ENCODE measurements at places on chromosomes 11 and 22.

DNA sequence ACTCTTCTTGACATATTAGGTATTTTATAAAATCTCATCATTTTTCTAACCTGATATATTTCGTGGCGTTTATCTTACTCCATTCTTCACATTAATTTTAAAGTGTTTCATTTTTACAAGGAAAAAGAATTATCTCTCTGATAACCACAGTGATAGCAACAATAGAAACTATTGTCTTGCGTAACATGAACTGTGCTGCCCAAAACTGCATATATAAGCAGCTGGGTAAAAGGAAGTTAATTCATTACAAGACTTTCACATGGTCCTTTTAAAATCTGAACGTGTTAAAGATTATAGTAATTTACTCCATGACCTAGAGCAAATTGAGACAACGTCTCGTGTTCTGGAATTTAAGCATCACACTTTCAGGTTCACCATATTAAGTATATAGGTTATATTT is 210.4 kb upstream of the GRIA4 start:
- DNase-seq, result no peak

GRCh38 chr11:20917306-20917705 is 247.9 kb downstream of the NELL1 start:
- DNase-seq, result no peak

DNA sequence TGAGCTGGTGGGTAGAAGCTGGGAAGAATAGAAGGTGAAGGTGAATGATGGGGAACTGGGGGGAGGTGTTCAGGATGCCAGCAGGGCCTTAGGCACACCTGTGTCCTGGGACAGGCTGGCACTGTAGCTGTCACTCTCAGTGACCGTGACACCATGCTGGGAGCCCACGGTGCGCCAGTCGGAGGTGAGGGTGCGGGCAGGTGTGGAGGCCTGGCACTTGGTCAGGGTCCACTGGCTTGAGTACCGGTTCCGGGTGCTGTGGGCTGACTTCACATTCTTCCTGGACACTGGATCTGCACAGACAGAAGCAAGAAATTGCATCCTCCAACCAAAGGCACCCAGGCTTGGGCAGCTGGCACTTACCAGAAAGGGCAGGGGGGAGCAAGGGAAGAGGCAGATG is 103.8 kb downstream of the CEP164 start:
- no peak for DNase-seq

- DNase-seq, result no peak
These were observed 1564.8 kb upstream of the TENM4 start for GRCh38 chr11:81005595-81005994.

- no peak for DNase-seq
These were observed 15.0 kb downstream of the RBX1 start for GRCh38 chr22:40965936-40966725.

DNA sequence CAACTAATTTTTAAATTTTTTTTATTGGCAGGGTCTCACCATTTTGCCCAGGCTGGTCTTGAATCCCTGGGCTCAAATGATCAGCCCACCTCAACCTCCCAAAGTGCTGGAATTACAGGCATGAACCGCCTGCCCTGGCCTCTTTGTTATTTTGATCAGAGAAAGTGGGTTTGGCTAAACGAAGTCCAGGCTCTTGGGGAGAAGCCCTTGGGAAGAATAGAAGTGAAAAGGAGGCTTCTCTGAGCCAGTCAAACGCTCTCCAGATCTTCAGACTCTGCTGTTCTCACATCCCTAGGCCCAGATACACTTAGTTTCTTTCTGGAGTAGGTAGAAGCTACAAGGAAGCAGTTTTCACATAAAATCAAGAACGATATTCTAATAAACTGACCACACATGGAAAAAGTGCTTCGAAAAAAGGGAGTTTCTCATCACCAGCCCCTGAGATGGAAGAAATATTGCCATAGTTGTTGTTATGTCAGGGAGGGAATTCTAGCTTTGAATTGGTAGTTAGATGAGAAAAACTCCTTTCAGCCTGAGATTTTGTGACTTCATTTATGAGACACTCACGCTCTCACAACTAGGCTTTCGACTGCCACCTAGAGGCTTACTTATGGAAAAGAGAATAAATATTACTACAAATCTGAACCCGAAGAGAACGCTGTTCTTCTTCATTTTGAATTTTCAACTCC is 41.7 kb upstream of the AQP11 start:
- peak; percentile 49 for DNase-seq

DNA sequence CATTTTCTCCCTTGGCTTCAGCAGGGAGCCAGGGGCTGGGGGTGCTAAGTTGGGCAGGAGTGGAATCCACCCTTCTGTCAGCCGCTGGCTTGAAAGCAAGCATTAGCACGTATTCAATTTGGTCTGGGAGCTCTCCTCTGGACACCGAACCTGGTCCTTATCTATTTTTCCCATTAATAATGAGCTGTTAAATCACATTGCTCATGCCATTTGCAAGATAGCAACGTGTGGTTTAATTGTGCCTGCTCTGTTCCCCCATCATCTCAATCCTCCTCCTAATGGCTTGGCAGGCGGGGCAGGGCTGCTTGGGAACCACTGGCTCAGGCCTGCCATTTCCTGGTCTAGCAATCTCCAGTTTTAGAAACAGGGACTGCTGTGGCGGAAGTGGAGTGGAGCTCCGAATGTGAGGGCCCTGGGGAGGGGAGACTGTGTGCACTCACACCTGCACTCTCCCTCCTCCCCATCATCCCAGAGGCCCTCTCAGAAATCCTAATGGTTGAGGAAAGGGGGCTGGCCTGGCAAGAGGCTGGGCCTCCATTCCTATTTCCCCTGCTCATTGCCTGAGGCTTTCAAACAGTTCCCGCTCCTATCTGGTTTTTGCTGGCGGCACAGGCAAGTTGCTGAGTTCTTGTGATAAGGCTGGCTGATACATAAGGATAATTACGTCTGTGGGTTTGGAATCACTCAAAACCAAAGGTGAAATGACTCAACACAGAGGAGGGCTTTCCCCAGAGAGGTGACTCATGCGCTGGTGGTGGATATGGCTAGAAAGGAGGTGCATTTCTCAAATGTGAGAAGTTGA is 201.2 kb upstream of the E2F8 start:
- no peak for DNase-seq

DNA sequence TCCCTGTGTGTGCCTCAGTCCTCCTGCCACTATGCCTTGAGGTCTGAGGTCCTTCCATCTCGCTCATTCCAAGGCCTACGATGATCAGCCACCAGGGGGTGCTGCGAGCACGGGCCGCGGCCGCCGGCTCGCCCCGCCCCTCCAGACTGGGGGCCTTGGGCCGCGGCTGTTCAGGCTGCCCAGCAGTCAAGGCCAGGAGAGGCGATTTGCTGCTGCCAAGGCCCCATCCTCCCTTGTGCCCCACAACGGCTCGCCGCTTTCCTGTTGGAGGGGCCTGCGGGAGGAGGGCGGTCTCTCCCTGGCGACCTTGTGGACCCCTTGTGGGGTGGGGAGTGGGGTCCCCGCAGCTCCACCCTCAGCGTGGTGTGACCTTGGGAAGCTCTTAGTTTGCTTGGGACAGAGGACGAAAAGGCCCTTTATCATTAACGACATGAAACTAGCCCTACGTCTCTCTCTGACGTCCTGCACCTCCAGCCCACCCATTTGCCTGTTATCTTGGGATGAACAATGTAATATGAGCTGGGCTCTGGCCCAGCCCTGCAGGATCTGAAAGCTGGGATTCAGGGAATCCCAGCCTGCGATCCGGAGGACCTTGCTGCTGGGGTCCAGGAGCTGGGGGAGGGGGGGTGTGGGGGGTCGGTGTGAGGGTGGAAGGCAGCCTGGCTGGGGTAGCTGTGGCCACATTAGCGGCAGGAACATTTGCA is 5.3 kb upstream of the GALR3 start:
- DNase-seq, result peak; percentile 64

- DNase-seq, result peak; percentile 92
These were observed at the start of gene SSRP1 for GRCh38 chr11:57335343-57336110. SSRP1 (minus strand) TSS chr11:57335892; CDS start chr11:57335121, 771 bp downstream.

GRCh38 chr22:43272301-43272700 is 70.9 kb downstream of the SCUBE1 start:
- no peak for DNase-seq

DNA sequence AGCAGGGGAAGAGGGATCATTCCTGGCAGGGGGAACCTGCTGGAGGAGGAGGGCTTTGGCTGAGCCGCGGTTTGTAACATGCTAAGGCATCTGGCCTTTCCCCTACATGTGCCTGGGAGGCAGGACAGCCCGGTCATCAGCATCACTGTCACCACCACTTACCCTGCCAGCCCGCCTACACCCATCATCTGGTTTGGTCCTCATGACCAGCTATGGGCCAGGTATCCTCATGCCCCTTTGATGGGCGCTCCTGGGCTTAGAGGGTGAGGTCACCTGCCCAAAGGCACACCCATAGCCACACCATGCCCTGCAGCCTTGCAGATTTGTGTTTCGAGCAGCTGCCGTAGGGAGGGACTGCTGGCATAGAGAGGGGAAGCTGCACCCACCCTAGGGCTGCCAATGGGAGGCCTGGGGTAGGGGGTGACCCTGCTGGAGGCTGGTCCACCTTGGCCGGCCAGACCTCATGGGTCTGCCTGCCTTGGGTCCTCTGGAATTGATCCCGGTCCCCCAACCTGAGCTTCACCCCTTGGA is 2.6 kb downstream of the MRGPRF start:
- DNase-seq, result no peak

- DNase-seq, result no peak
These were observed 25.1 kb upstream of the USP47 start for GRCh38 chr11:11816511-11817314.

DNA sequence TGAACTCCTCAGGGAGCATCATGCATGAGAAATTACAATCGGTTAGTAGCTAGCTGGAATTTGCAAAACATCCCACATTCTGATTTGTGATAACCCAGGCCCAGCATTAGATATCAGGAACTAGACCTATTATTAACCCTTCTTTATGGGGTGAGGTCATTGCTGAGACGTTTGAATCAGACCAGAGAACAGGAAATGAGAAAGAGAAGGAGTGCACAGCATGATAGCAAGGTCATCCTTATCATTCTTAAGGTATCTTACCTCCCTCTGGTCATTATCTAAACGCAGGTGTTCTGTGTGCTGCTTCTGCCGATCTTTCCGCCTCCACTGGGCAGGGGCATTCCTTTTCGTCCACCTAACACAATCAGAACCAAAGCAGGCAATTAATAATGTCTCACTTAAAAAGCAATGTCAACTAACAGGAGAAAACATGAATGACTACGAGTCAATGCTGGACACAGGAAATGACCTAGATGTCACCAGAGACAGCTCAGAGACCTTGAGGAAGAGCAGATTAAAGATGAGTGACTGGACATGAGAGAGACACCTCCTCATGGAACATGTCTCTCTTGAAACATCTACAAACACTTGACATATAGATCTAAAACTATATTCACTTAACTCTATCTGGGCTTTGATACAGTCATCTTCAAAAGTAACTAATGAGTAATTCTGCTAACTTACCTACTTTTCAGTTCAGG is 78.3 kb upstream of the SCUBE2 start:
- DNase-seq, result no peak

DNA sequence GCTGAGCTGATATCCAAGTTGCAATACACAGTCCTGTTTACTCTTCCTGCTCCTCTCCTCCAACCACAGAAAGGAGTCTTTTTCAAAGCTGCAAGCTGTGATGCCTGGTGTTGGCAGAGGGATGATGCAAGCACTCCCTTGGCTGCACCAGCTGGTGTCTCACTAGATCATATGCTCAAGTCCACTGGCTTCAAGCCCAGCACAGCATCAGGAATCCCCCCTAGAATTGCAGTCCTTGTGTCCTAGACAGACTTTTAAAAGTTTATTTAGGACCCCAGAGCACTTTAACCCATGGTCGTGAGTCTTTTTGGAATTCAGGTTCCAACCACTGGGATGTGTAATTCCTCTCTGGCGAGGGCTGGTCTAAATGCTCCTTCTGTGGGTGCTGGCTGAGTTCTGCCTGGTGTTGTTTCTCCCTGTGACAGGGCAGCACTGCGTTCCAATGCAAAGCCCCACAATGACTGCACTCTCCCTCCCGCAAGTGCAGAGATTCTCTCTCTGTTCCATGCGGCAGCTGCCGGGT is 1.9 kb upstream of the HEPN1 start:
- no peak for DNase-seq

- DNase-seq, result peak; percentile 54
These were observed 26.7 kb downstream of the FLI1 start for GRCh38 chr11:128720522-128720985.

DNA sequence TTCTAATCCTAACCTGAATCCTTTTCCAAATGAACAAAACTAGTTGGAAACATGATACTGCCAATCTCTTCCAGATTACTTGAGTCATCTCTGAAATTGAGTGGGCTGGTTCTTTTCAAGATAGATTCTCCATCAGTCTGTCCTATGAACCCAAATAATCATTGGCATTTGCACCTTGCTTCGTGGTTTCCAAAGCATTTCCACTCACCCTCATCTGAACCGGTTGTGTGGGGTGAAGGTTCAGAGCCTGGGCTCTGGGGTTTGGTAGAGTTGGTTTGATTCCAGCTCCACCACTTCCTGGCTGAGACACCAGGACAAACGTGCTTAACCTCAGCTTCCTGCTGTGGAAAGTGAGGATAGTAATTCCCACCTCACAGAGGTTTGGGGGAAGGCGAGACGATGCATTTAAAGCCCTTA is 206.4 kb upstream of the E2F8 start:
- DNase-seq, result no peak

GRCh38 chr11:24635588-24636290 is 138.9 kb downstream of the LUZP2 start:
- DNase-seq, result no peak

DNA sequence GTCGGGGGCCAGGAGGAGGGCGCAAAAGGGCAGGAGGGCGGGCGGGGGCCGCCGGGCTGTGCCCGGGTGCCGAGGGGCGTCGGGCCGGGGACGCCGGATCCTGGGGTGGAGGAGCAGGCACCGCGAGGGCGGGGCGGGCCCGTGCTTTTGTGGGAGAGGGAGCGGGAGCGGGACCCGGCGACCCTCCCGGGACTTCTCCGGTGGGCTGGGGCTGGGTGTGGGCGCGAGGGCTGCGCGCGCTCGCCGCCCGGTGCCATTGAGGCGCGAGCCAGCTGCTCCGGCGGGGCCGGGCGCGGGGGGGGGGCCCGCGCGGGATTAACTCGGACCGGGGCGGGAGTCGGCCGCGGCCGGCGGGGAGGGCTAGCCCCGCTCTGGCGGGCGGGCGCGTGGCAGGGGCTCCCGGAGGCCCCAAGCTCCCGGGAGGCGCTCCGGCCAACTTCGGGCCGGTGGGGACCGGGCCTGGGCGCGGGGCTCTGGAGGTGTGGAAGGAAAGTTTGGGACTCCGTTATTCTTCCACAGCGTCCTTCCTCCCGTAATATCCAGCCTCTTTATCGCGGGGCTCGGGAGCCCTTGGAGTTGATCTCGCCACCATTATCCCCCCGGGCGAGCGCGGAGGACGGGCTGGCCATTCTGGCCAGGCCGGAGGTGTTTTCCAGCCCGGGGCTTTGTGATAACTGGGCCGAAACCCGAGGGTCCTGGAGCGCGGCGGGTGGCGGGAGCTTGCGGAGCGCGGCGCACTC is 936 bp downstream of the CECR2 start:
- no peak for DNase-seq

GRCh38 chr22:25068707-25069106 is 116.2 kb downstream of the KIAA1671 start:
- DNase-seq, result peak; percentile 31

- peak; percentile 20 for DNase-seq
These were observed 1.6 kb downstream of the APLP2 start for GRCh38 chr11:130071211-130071712.

- DNase-seq, result no peak
These were observed 18.1 kb upstream of the ANO1 start for GRCh38 chr11:70059971-70060370.
